ENCODE measurements at places on chromosomes 7 and 10.

GRCh38 chr7:22156205-22156604, 200.7 kb downstream of the RAPGEF5 start:
- DNase-seq: no peak

- DNase-seq: no peak
Observed at GRCh38 chr10:87739703-87740102, 78.3 kb downstream of the ATAD1 start.

DNA sequence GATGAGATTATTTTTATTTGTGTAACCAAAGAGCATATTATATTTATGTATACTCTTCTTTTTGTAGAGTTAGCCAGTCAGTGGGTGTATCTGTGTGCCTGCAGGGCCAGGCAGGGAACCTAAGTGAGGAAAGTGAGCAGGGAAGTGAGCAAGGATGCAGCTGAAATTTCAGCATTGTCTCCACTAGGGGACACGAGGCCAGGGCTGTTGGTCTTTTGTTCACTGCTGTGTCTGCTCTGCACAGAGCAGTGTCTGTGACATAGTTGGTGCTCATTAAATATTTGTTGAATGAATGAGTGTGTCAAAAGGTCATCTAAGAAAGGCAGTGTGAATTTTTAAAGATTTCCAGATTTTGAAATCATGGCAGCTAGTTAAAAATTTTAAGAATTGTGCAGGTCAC, 51.8 kb downstream of the SUGCT start:
- DNase-seq: no peak

- no peak for DNase-seq
Observed at GRCh38 chr10:46525177-46525823, 31.2 kb downstream of the GPRIN2 start.

GRCh38 chr10:49180444-49180860, 7.7 kb downstream of the TMEM273 start:
- DNase-seq: no peak

DNA sequence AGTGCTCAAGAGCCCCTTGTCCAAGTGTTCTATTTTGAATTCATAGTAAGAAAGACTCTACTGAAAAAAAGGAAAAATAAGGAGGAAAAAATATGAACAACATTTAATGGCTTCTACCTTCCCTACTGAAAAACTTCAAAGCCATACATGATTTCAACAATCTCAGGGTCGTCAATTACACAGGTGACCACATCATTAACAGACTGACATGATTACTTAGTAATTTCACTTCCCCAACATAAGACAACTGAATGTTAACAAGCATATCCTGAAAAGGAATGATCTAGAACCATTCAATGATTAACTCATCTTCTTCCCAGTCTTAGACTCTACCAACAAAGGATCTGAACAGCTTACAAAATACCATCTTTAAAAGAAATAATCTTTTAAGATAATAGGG, 34.8 kb downstream of the MEOX2 start:
- DNase-seq: no peak

DNA sequence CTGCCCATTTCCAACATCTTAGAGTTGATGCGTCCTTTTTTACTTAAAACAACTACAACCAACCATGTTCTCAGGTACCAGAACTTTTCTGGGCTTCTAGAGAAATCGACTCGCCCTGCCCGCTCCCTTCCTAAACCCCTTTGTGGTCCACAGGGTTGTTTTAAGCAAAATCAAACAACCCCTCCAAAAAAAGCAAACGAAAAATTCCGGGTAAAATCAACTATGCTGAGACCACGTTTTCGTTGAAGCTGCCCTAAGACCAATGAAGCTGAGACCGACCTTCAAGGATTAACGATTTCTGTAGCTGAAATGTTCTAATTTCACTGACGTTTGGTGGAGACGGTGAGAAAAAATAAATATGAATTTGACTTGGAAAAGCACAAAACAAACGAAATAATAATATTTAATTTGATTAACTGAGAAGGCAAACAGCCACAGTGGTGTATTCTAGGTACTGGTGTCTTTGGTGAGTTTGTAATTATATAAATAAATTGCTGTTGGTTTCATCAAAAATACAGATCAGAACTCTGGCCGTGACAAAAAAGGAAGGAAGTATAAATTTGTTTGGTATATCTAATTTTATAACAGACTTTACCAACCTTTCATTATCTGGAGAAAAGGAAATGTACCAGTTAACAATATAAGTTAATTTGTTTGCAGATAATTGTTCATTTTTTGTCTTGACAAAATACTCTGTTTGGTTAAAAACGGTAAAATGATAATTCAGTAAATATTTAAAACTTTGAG, 4.7 kb upstream of the IGF2BP3 start:
- DNase-seq: no peak

DNA sequence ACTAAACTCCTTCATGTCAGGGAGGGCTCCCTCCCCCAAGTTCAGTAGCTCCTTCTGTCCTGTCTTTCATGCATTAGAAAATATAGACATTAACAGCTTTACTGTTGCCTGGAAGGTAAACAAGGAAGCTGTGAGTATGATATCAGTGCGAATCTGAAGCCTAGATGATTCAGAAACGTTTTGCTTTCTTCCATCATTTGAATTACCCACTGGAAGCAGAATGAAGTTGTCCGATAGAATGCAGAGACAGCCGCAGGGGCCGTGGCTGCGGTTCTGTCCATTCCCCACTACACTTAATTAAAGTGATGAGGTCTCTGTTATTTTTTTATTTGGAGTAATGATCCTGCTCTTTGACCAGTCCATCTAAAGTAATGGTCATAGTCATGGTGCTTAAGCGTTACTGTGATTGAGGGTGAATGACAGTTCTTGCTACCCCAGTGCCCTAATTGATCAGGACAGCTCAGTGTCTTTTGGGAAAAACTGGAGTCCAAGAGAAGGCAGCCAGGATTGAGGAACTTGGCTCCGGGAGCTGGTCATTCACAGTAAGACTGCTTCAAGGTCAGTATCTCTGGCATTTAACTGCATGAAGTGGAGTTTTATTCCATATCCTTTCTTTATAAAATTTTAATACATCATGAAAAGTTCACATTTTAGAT, 69.9 kb downstream of the PTPRE start:
- DNase-seq: no peak

DNA sequence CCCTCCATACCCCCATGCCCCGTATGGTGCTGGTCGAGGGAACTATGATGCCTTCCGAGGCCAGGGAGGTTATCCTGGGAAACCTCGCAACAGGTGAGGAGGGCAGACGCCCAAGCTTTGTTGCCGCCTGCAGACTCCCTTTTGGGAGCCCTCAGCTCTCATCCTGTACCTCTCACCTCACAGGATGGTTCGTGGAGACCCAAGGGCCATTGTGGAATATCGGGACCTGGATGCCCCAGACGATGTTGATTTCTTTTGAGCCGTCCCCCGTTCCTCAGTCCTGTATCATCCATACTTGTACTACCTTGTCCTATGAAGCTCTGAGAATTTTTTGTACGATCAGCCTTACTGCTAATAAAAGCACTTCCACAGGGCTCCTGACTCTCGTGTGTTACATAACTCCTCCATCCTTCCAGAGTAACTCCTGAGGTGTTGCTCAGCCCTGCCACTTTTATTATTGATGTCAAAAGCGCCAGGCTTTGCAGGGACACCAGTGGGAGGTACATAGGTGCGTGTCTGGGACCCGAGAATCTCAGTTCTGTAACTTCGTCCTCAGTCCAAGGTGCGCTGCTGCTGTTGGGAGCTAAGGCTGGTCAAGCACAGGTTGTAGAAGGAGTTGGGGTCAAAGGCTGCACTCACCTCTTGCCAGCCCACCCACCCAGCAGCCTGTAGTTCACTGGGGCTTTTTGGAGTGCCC, 1.1 kb downstream of the UFSP1 start:
- DNase-seq: no peak

DNA sequence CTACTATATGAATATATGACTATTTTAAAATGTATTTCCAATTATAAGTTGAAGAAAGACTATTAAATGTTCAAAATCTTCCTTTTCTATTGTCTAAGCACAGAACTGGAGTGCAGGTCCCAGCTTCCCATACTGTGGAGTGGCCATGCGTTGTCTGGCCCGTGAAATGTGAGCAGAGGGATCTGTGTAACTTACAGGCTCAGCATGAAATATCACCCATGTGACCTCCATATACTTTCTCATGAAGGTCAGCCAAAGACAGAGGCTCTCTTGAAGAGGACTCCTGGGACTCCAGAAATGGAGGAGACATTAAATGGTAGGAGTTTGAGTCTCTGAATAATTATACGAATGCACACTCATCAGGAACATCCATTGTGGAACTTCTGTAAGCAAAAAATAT, 92.4 kb upstream of the CAV2 start:
- no peak for DNase-seq

DNA sequence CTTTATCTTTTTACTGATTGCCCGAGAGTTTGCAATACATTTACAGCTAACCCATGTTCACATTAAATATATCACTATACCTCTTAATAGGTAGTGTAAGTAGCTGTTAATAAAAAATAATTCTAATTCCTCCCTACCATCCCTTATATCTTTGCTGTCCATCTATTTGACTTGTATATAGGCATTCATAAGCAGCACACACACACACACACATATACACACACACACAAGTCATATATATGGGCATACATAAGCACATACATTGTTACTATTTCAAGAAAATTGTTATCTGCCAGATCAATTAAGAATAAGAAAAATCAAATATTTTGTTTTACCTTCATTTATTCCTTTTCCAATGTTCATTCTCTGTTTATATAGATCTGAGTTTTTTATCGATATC, 176.4 kb downstream of the PPP1R3A start:
- no peak for DNase-seq

DNA sequence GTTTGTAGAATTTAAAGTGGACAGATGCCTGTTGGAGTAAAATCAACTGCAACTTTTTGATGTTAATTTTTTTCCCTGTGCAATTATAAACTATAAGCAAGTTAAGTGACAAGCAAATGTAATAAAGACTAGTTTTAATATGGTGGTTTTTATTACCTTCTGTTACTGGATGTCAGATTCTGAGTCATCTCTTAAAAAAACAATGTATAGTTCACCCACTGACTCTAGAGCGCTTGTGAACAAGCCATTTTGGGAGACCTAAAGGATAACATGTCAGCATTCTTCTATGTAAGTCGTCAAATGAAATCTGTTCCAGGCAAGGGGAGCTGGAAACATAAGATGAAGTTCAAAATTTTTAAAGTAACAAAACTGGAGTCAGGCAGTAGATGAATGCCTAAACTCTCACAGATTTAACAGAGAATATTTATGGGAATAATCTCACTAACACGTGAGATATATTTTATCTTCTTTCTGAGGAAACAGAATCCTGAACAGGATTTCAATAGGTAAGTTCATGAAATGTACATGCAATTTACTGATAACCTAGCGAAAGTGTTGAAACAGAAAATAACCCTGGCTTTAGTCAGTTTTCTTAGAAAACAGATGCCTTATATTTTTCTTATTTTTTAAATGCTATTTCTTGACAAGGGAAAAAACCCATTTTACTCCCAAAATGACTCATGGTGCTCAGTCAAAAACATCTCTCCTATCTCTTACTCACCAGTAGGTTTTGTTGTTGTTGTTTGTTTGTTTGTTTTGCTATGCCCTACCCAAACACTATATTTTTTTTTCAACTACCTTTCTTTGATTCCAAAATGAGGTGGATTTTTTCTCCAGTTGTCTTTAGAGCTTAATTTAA, 91.7 kb downstream of the SLC39A12 start:
- no peak for DNase-seq

DNA sequence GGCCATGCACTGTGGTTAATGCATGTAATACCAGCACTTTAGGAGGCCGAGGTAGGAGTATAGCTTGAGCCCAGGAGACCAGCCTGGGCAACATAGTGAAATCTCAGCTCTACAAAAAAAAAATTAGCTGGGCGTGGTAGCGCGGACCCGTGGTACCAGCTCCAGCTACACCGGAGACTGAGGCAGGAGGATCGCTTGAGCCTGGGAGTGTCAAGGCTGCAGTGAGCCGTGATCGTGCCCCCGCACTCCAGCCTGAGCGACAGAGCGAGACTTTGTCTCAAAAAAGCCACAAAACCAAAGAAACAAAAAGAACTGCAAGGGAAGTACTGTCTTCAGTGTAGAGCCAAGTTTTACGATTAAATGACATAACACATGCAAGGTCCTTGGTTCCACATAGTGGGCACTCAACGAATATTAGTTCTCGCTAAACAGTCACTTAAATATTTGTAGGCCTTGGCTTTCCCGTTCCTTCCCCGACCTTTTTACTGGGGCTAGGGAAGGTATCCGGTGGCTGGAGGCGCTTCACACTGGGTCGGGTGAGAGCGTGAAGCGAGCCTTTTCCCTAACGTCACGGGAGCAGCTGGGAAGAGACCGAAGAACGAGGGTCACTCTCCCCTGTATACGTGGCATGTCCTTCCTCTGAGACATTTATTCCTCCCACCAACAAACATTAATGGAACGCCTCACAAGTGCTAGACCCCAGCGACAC, 993 bp upstream of the SND1 start:
- DNase-seq: no peak

DNA sequence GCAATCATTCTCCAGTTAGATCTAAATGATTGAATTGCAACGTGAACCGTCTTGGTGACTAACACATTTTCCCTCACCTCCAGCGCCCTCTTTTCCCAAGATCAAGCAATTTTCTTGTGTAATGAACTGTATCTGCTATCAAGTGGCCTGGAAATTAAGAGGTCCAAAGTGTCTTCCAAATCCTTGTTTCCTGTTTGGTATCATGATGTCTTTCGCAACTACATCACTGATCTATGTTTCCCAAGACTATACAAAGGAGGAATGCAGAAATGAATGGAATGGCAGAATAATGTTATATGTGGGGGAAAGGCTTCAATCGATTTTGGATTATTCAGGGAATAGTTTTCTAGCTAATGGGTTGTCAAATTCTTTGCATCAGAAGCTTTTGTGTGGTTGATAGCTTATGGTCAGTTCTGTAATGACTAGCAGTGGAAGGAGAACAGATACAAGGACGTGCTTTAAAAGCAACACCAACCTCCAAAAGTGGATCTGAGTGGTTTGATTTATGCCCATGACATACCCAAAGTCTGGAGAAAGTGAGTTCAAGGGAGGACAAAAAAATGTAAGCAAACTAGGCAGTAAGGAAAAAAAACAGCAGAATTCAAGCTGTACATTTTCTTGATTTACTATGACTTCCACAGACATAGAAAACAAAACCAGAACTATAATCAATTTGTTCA, 14.6 kb upstream of the ZEB1 start:
- no peak for DNase-seq

- DNase-seq: no peak
Observed at GRCh38 chr7:154564676-154565075, 438.2 kb downstream of the PAXIP1 start.

DNA sequence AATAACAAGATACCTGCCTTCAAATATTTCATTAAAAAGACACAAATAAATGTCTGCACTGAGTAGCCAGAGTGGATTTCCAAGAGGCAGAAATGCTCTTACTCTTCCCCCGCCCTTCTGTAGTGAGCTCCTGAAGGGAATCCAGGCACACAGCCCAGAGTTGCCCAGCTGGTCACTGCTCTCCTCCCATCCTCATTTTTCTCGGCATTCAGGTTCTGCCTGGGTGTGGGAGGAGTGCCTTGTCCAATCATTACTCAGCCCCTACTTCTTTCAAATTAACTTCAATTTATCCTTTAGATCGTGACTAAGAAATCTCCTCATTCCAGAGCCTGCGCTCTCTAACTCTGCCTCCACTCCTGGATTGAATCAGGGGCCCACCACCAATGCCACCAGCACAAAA, 12.2 kb downstream of the CCDC6 start:
- DNase-seq: no peak

- no peak for DNase-seq
Observed at GRCh38 chr10:76411729-76412435, 980.5 kb downstream of the LRMDA start.
